ENCODE measurements at places on chromosomes 12 and 14.

DNA sequence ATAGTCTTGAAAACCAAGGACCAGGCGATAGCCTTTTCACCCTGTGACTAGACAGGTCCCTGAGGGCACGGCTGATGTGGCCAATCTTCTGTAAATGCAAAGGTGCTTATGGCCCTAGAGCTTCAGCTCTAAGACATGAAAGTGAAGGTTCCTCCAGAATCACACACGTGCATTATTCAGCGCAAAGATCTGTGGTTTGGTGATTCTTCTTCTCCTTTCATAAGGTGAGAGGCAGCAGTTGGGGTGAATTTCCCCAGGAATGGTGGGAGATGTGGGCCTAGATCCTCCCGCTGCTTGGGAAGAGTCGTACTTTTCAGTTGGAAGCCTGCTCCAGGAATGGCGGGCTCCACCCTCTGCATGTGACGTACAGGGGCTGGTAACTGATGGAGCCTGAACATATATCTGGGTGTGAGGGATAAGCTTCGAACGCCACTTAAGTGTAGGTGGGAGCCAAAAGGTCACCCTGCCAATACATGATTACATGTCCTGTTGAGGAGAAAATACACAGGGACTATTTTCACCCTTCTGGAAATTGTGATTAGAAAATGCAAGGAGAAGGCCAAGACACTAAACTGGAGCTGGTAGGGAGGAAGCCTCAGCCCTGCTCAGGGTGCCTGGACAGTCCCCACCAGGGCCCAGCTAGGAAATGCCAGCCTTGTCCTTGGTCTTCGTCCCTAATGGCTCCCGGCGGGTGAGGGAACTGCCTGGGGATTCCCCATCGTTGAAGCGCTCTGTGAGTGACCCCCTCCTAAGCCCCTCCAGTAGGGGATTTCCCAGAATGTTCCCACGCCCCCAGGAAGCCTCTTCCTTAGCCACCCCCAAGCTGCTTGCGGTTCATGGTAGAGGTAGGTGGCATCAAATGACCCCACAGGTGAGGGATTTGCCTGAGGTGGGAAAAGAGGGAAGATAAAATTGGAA lies 17.6 kb downstream of the BATF start:
- no peak for DNase-seq

- peak; percentile 9 for DNase-seq
Observed at GRCh38 chr14:95516554-95517181, at the start of gene SYNE3. Gene SYNE3, minus strand, starts transcription at chr14:95516650. Its CDS starts 40,829 bp downstream, at chr14:95475821.

GRCh38 chr12:123888989-123889388 lies 83.6 kb downstream of the CCDC92 start:
- DNase-seq, result no peak

- no peak for DNase-seq
Observed at GRCh38 chr12:12540261-12541013, 22.2 kb downstream of the DUSP16 start.

- DNase-seq, result no peak
Observed at GRCh38 chr12:32000373-32001005, 41.3 kb downstream of the RESF1 start.

DNA sequence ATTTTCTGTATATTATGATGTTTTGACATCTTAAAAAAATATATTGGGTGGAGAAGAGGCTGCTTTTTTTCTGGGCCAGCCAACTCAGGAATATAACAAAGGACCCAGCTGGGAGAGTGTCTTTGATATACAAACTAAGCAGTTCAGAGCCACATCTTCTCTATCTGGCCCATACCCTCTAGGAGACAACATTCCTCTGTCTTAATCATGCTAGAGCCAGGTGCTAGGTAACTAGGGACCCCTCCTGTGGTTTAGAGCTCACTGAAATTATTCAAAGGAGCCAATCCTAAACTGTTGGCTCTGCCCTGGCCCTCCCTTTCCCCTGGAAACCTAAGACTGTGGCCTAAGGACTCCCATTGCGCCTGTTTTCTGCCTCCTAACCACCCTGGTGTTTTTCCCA lies 193.1 kb upstream of the DIO2 start:
- DNase-seq, result no peak

DNA sequence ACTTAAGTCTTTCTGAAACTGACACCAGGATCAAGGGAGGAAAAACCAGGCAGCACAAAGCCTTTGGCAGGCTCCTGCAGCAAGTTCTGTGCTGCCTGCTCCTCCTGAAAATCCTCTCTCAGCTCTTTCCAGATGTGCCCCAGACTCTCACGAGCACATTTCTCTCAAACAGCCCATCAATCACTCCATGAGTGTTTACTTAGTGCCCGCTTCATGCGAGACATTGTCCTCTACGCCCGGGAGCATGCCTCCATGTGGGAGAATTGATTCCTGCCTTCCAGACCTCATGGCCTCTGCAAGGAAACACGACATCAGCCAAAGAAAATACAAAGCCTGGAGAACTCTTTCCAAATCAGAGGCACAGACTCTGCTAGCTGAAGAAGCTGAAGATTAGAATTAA lies 46.5 kb upstream of the TSPAN11 start:
- peak; percentile 23 for DNase-seq

- no peak for DNase-seq
Observed at GRCh38 chr12:118042091-118042490, 18.9 kb downstream of the WSB2 start.

DNA sequence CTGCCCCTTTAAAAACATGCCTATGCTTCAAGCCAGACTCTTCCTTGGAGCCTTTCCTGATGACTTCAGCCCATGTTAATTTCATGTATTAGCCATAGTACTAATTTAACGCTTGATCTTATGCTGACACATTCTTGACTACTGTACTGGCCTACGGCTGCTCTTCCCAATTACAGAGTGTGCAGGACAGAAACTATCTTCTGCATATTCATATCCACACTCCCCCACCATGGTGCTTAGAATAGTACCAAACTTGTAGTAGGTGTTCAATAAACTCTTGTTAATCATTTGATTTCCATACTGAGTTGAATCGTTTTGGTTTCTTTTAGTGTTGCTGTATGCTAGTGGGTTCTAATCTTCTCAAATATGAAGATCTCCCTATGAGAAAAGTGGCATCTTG lies 21.8 kb upstream of the DGLUCY start:
- no peak for DNase-seq

DNA sequence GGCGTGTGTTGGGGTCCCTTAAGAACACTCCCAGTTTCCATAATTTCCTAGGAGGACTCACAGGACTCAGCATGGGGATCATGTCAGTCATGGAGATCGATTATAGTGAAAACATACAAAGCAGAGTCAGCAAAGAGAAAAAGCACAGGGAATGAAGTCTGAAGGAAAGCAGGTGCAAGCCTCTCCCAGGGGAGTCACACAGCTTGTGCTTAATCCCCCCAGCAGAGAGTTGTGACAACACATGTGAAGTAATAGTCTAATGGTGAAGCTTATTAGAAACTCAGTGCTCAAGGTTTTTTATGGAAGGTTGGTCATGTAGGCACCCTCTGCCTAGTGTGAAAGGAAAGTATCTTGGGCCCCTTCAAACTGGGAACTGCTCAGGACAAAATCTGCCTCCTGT lies 149.0 kb upstream of the SEL1L start:
- DNase-seq, result no peak

DNA sequence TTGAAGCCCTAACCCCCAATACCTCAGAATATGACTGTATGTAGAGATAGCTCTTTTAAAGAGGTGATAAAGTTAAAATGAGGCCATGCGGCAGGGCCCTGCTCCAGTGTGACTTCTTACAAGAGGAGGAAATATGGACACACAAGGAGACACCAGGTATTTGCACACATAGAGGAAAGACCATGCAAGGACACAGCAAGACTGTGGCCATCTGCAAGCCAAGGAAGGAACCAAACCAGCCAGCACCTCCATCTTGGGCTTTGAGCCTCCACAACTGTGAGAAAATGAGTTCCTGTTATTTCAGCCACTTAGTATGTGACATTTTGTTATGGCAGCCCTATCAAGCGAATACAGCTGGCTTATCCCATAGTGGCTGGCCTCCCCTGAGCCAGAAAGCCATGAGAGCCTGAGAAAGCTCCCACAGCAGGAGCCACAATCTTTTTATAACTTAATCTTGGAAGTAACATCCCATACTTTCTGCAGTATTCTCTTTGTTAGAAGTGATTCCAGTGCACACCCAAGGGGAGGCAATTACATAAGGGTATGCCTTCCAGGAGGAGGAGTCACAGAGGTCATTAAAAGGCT lies 48.0 kb downstream of the TGFB3 start:
- no peak for DNase-seq

GRCh38 chr14:68377006-68377405 lies 415.9 kb downstream of the ZFP36L1 start:
- DNase-seq, result no peak

DNA sequence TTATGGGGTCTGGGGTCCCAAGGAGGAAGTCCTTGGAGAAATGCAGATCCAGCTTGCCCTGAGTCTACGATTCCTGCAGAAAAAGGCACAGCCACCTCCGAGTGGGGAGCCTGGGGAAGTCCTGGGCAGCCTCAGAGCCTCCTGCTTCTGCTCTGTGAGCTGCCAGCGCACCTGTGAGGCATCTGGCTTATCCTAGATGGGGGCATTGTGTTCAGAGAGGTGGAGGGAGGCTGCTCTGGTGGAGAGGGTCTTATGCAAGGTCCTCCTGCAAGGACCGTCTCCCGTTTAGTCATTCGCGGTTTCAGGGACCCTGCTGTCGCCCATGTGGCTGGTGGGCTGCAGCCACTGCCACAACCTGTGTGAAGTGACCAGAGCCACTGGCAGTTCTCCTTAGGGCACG lies 53.0 kb upstream of the PRMT8 start:
- DNase-seq, result no peak

DNA sequence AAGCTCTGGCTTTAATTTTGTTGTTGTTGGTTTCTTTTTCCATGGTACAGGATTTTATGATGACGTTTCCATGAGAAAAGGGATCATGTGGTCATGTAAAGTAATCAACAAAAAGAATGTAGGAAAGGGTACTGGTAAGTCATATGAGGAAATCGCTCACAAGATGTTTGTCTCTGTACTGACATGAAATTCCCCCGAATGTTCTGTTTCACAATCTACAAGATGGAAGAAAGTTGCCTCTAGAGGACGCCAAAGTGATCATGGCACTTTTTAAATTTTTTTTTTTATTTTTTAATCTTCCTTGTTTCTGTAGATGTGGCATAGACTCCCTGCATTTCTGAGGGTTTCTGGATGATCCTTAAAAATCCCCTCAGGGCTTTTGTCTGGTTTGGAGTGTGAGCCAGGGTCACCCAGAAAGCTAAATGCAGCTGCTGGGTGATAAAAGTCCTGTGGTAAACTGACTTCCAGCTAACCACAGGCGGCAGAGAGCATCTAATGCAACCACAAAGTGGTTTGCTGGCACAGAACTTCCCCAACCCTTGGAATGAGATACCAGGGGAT lies 393.5 kb downstream of the CCDC91 start:
- DNase-seq, result no peak

DNA sequence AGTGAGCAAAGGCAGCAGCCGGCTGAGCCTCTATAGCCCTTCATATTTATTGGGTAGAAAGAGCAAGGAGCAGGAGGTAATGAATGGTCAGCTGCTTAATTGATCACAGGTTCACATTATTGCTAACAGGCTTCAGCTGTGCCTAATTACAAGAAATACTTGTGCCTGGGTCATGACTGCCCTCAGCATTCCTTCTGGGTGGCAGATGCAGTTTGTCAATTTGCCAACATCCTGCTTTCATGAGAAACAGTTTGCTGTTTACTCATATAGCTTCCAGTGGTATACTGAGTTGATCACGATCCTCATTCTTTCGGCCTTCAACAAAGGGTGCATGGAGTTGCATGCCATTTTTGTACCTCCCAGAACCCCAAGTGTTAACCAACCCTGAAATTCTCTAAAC lies 81.0 kb upstream of the PLEKHG7 start:
- DNase-seq, result no peak

DNA sequence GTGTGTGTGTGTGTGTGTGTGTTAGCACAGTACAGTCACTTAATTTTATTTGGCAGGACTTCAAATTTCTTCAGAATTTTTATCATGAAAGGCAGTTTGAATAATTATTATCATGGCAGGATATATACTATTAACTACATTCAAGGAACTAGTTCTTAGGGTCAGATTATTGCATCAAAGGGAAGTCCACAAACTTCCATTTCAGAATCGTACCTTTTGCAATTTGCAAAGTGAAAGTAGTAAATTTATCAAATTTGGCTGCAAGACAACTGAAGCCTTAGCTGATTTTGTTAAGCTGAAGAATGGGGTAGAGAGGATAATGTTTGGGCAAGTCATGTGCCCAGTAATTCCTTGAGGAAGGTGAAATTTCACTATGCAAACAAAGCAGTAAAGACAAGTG lies 68.2 kb downstream of the PLEKHG7 start:
- DNase-seq, result no peak

DNA sequence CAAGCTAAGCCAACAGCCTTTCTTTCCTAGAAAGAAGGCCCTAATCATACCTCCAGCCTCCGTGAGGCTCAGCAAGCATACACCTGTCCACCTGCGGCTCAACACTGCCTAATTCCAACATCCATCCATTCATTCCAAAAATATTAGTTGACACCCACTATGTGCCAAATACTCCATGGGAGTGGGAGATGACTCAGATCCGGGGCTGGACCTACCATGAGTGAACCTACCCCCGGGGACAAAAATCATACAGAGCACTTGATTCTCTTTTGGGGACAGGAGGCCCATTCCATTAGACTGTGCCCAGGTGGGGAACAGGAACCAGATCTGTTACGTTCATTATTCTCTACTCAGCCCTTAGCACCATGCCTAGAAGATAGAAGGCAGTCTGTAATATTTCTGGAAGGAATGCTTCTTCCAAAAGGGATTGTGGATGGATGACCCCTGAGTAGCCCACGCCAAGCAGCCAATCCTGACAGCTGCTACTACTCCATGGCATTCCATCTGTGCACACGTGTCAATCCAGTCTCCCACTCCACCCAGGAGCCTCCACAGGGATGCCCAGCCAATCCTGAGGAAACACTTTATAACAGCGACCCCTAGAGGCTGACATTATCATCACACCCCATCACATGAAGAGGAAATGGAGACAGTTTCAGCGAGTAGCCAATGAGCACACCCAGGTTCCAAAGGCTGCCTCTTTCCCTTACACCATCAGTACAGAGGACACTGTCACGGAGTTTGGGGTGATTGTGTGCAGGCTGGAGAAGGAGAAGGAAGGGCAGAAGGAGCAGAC lies 170.7 kb downstream of the ESRRB start:
- peak; percentile 37 for DNase-seq

DNA sequence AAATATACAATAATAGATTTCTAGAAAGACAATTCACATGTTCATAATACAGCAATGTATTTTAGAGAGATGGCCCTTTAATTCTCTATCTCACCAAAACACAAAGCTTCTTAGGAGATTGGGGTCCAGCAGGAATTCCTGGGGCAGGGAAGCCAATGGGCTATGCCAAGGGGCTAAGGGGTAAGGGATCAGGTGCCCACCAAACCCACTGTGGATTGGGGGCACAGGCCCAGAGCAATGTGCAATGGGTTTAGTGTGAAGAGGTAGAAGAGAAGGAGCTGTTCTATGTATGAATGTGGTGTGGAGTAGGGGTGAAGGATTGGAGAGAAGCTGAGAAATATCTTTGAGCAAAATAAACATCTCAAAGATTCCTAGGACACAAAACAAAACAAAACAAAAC lies 2.6 kb downstream of the HOXC13 start:
- DNase-seq, result no peak

DNA sequence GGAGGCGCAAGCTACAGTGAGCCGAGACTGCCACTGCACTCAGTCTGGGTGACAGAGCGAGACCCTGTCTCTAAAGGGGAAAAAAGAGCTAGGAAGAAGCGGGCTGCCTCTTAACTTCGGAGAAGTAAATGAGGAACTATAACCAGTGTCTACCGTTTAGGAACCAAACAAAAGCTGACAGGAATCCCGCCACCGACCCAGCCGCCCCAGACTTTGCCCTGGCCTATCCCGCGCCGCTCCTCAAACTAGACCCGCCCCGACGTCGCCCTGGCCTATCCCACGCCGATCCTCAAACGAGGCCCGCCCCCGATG lies 568 bp upstream of the SIVA1 start:
- no peak for DNase-seq

- DNase-seq, result no peak
Observed at GRCh38 chr14:70156592-70156991, 32.2 kb downstream of the SLC8A3 start.
